ENCODE measurements at places on chromosomes 5 and 9.

GRCh38 chr5:51908215-51908614 lies 525.0 kb downstream of the ISL1 start:
- no peak for DNase-seq

DNA sequence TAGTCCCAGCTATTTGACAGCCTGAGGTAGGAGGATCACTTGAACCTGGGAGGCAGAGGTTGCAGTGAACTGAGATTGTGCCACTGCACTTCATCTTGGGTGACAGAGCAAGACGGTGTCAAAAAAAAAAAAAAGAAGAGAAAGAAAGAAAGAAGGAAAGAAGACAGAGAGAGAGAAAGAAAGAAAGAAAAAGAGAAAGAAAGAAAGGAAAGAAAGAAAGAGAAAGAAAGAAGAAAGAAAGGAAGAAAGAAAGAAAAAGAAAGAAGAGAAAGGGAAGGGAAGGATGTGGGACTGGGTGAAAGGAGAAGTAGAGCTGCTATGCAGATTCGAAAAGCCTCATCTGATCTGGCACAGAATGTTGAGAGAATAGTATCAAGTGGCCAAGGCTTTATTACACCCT lies 23.7 kb upstream of the SCAMP1 start:
- DNase-seq, result no peak

DNA sequence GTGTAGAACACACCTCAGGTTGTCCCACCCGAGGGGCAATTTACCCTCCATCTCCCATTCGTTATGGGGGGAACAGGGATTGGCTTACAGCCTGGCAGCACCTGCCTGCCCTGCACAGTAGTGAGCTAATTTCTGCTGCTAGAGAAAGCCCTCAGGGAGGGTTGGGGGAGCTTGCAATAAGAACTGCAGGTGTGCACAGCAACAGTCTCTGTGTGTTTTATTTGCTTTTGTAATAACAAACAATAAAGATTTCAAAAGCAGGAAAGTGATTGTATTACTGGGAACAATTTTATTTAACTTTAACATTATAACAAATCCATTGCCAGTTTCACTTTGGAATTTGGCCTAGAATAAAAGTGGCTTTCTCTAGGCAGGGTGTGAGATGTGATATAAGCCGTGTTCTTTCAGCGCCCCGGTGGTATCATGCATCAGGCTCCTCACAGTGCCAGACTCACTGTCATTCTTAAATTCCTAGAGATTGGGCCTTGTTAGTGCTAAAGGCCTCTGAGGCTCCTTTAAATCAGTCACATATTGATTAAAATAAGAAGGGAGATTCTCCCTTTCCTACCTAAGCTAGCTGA lies 81.1 kb downstream of the RMI1 start:
- no peak for DNase-seq

GRCh38 chr5:160843240-160843639 lies 8.8 kb downstream of the ATP10B start:
- no peak for DNase-seq

GRCh38 chr5:38099205-38100168 lies 158.9 kb upstream of the EGFLAM start:
- DNase-seq, result no peak

- DNase-seq, result no peak
These were observed 25.4 kb upstream of the RNF20 start for GRCh38 chr9:101508211-101508610.

DNA sequence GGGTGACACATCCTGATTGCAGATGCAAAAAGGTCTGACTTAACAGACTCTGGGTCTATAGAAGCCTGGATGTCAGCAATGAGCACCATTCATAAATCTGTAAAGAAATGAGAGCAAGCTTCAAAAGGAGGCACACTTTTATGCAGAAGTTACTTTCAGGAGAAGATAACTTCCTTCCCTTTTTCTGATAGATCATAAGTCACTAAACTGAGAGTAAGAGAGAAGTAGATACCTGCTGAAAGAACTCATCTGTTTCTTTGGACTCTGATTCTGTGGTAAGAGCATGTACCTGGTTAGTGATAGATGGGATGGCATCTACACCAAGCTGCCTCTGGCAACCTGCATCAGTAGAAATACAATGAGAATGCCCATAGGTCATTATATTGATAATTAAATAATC lies 525.6 kb downstream of the CETN3 start:
- no peak for DNase-seq

DNA sequence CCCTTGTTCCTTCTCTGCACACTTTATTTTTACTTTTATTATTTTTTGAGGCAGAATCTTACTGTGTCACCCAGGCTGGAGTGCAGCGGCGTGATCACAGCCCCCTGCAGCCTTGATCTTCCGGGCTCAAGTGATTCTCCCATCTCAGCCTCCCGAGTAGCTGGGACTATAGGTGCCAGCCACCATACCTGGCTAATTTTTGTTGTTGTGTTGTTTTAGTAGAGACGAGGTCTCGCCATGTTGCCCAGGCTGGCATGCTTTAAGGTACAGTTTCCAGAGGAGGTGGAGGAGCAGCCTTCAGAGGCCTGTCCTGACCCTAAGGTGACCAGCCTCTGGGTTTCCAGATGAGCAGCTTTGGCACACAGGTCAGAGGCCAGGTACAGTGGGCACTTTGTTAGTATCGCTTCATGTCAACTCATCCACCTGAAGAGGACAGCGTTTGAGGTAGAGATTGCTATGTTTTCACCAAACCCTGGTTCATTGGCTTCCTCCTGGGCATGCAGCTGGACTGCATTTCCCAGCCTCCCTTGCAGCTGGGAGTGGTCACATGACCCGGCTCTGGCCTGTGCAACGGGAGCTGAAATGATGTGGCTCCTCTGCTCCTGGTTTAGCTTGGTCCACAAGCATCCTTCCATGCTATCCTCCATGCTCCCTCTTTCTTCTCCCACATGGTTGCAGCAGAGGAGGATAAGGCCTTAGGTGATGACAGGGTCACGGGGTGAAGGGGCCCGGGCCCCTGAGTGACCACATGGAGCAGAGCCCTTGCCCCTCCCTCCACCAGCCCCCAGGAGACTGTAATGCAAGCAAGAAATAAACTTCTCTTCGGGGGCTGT lies 139.3 kb upstream of the IER5L start:
- no peak for DNase-seq

- no peak for DNase-seq
These were observed 111.8 kb upstream of the FCN2 start for GRCh38 chr9:134768709-134769351.

DNA sequence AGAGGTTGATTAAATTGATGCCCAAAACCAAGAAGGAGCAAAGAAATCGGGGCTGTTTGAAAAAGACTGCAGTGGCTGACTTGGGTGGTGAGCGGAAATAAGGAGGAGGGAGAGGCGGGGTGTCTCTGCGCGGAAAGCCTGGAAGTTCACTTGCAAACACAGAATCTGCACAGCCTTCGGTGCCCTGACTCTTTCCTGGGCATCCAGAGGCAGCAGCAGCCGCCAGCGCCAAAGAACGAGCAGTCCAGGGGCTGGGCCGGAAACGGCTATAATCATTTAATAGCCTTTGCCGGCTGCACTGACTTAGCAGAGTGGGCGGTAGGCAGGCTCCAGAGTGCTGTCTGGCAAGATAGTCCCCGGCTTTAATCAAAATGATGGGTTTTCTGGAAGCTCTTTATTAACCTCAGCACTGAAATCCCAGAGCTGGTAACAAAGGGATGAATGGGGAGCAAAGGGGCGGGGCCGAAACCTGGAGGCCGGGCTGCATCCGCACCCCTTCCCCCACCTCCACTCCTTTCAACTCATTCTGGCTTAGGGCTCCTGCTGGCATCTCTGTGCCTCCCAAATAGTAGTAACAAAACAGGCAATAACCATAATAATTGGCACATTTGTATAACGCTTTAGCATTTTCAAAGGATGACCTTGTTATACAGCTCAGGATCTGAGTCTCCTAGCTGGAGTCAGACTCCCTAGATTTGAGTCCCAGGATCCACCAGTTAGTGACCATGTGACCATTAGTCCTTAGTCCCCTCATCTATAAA lies 35.7 kb downstream of the PCDHAC2 start:
- DNase-seq, result no peak

DNA sequence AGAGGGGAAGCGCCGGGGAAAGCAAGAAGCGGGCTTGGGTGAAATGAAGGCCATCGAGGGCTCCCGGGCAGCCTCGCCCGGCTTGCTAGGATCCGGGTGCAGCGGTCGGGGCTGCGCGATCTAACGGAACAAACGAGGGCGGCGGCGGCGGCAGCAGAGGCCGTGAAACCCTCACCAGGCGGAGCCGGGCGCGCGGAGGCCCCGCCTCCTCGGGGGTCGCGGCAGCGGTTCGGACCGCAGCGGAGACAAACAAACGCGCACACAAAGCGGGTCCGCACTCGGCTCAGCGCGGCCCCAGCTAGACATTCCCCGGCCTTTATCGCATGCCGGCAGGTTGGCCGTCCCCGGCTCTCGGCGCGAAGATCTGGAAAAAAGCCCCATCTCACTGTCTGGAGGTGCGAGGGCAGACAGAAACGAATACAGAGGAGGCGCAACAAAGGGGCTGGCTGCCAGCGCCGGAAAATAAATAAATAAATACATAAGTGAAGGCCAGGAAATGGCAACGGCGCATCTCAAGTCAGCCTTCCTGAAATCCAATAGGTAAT lies 10.5 kb upstream of the TRIM36 start:
- DNase-seq, result no peak

Measured in KG1 (cell line).